ENCODE measurements at places on chromosomes 4 and X. TPM values are rescaled to one million over a fixed set of nuclear protein-coding genes. Genes with fewer than 3 reads are reported as not detected.
A peak's percentile ranks its signal among the peaks of the same experiment; 100 is the strongest.

DNA sequence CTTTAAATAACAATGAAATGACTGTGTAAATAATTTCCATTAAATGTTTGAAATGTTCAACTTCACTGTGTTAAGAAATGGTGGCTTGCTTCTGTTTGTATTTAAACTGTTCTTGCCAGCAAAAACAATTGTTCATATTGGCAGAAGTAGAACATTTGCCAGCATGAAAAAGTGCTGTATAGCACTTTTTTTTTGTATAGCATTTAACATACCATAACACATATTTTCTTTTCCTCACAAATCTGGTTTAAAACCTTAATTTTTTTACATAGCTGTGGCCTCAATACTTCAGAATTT lies 94.1 kb downstream of the COX18 start:
- H3K27me3 ChIP-seq: peaks cover 12% of the 10 kb centered on the region
- no peak overlapping the region for H3K27ac ChIP-seq
- H3K4me3 ChIP-seq: no peak overlapping the region

GRCh38 chr4:142420311-142421095 lies 425.6 kb downstream of the INPP4B start:
- peaks cover 41% of the 10 kb centered on the region for H3K4me1 ChIP-seq
- H3K27ac ChIP-seq: no peak overlapping the region
- H3K27me3 ChIP-seq: no peaks in the 10 kb centered on the region
- DNase-seq: no peak

DNA sequence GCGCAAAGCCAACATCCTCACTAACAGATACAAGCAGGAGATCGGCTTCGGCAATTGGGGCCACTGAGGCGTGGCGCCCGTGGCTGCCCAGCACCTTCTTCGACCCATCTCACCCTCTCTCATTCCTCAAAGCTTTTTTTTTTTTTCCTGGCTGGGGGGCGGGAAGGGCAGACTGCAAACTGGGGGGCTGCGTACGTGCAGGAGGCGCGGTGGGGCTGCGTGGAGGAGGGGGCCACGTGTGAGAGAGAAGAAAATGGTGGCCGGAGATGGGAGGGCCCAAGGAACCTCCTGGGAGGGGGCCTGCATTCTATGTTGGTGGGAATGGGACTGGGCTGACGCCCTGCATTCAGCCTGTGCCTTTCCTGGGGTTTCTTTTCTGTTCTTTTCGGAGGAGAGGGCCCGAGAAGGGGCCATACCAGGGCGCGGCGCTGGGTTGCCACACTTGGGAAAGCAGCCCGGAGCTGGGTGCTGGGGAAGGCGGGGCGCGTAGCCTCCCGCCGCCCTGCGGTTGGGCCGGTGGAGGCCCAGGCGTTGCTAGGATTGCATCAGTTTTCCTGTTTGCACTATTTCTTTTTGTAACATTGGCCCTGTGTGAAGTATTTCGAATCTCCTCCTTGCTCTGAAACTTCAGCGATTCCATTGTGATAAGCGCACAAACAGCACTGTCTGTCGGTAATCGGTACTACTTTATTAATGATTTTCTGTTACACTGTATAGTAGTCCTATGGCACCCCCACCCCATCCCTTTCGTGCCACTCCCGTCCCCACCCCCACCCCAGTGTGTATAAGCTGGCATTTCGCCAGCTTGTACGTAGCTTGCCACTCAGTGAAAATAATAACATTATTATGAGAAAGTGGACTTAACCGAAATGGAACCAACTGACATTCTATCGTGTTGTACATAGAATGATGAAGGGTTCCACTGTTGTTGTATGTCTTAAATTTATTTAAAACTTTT lies 4.5 kb downstream of the MID1IP1 start:
- peak; percentile 71 for DNase-seq
- peak overlapping the region; percentile 98 for H3K27ac ChIP-seq
- H3K4me3 ChIP-seq: peak overlapping the region; percentile 97

GRCh38 chr4:1991596-1992434 lies 17.0 kb downstream of the NELFA start:
- no peaks in the 10 kb centered on the region for H3K27me3 ChIP-seq
- no peak overlapping the region for H3K27ac ChIP-seq
- DNase-seq: no peak

DNA sequence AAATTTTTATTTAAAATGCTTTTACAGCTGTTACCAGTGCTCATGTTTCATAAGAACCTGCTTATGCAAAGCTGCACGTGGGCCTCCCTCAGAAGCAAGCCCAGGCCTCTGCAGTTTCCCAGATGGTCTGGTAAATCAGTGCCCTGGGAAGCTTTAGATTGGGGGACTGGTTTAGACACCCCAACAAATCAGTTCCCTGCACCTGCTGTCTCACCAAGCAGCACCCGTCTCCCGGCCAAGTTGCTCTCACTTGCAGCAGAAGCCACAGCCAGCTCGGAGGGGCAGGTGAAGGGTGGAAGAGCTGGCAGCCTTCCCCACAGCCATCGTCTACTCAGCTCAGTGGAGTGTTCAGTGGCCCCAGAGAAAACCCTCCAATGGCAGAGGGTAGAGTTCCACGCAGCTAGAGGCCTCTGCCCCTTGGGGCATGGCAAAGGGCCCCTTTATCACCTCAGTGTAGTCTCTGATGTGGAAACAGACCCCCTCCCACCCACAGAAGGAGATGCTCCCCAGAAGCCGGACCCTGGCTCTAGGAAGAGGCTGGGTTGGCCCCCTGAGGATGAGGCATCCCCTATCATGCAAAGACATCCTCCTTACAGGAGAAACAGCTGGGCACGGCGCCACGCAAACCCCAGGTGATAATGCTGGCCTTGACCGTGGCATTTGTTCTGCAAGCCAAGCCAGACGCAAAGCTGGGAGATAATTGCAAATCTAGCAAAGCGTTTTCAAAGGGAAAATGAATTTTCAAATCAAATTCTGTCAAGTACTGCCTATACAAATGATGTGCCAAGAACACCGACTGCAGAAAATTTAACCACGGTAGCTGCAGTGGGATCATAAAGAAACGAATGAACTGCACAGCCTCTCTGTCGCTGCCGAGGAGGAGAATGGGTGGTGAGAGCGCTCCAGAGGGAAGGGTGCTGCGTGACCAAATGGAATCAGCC lies 51.9 kb downstream of the ZFYVE28 start:
- no peak overlapping the region for H3K4me3 ChIP-seq
- H3K27me3 ChIP-seq: no peaks in the 10 kb centered on the region
- H3K27ac ChIP-seq: no peak overlapping the region
- no peak for DNase-seq

DNA sequence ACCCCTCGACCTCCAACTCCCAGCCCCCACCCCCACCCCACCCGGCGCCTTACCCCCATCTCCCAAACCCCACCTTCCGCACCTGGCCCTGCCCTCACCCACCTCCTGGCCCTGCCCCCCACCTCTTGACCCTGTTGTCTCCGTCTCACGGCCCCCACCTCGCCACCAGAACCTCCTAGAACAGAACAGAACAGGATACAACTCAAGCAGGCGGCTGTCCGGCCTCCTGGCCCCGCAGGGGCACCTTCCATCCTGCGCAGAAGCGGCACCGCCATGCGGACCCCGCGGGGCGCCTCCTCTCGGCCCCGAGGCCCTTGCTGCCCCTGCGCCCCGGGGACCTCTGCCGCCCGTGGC lies 354 bp downstream of the CTAG2 start:
- no peak for DNase-seq
- no peaks in the 10 kb centered on the region for H3K36me3 ChIP-seq
- no peaks in the 10 kb centered on the region for H3K27me3 ChIP-seq
- H3K27ac ChIP-seq: no peak overlapping the region

DNA sequence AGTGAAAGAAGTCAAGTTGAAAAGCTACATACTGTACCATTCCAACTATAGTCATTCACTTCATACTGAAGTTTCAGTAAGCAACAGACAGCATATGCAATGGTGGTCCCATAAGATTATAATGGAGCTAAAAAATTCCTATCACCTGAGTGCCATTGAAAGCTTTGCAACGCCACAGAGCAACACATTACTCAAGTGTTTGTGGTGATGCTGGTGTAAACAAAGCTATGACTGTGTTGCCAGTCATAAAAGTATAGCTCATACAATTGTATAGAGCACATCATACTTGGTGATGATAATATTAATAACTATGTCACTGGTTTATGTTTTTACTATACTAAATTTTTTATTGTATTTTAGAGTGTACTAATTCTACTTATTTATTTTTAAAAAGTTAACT lies 78.9 kb downstream of the NAF1 start:
- no peaks in the 10 kb centered on the region for H3K4me1 ChIP-seq
- peaks cover 1% of the 10 kb centered on the region for H3K27me3 ChIP-seq
- no peak for DNase-seq
- no peaks in the 10 kb centered on the region for H3K36me3 ChIP-seq

DNA sequence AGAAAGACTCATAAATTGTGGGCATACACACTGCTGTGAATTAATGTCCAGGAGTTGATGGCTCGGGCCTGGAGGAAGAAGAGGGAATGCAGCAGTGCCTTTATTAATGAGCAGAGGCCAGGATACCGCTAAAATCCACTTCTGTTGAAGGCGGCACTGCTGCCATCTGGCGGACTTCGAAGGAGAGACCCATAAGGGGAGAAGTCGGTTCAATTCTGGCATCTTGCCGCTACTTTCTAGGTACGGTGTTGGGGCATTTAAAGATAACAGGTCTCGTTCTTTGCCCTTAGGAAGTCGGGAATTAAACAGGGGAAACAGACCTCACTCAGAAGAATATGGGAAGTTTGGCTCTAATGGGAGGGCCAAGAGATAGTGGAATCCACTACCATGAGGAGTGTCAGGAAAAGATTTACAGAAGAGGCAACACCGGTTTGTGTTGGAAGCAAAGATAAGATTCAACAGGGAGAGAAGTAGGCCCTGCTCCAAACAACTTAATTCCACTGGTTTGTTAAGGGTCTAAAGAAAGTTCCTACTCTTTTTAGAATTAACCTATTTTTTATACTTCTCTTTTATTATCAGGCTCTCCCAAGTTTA lies 133.6 kb upstream of the GIMD1 start:
- peaks cover 18% of the 10 kb centered on the region for H3K27me3 ChIP-seq
- DNase-seq: peak; percentile 67
- H3K4me3 ChIP-seq: no peak overlapping the region
- H3K4me1 ChIP-seq: peaks cover 4% of the 10 kb centered on the region

DNA sequence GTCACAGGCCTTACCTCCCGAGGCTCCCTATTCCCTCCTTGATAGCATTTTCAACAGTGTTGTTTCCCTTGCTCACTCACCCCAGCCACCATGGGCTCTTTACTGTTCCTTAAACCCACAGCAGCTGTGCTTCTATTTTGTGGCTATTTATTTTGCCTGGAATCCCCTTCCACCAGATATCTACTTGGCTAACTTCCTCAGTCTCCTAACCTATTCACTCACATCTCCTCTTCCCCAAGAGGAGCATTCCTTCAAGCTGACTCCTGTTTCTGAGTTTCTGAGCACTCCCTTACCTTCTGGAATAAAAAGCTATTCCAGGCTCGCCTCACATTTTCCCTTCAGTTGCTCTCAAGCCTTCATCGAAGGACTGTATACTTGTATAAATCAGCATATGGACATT lies 50.5 kb downstream of the CXCL1 start:
- H3K27me3 ChIP-seq: no peaks in the 10 kb centered on the region
- DNase-seq: no peak
- no peaks in the 10 kb centered on the region for H3K4me1 ChIP-seq
- no peaks in the 10 kb centered on the region for H3K36me3 ChIP-seq

GRCh38 chr4:90069151-90069550 lies 58.0 kb upstream of the CCSER1 start:
- H3K36me3 ChIP-seq: no peaks in the 10 kb centered on the region
- H3K27ac ChIP-seq: no peak overlapping the region
- DNase-seq: no peak

- peak within 1 kb of the TSS; percentile 70 for H3K4me3 ChIP-seq
- no peaks in the 10 kb centered on the region for H3K27me3 ChIP-seq
- peak within 1 kb of the TSS; percentile 80 for H3K27ac ChIP-seq
- peaks cover 24% of the 10 kb centered on the region for H3K36me3 ChIP-seq
These were observed at the start of gene PLCXD1 for GRCh38 chrX:281166-281999. PLCXD1 (plus strand) TSS chrX:281381; CDS start chrX:284188, 2,807 bp downstream.

- no peaks in the 10 kb centered on the region for H3K4me1 ChIP-seq
- H3K27me3 ChIP-seq: no peaks in the 10 kb centered on the region
- H3K4me3 ChIP-seq: no peak overlapping the region
- DNase-seq: no peak
These were observed 134.5 kb upstream of the TLL1 start for GRCh38 chr4:165738571-165738970.

- H3K36me3 ChIP-seq: no peaks in the 10 kb centered on the region
- H3K4me3 ChIP-seq: no peak overlapping the region
- DNase-seq: no peak
- no peaks in the 10 kb centered on the region for H3K27me3 ChIP-seq
These were observed 8.3 kb upstream of the PF4V1 start for GRCh38 chr4:73844806-73845205.

- H3K4me3 ChIP-seq: no peak overlapping the region
- H3K36me3 ChIP-seq: no peaks in the 10 kb centered on the region
- peaks cover 23% of the 10 kb centered on the region for H3K4me1 ChIP-seq
- no peaks in the 10 kb centered on the region for H3K27me3 ChIP-seq
- H3K27ac ChIP-seq: no peak overlapping the region
- no peak for DNase-seq
These were observed 295.4 kb upstream of the KLF3 start for GRCh38 chr4:38368613-38369012.

DNA sequence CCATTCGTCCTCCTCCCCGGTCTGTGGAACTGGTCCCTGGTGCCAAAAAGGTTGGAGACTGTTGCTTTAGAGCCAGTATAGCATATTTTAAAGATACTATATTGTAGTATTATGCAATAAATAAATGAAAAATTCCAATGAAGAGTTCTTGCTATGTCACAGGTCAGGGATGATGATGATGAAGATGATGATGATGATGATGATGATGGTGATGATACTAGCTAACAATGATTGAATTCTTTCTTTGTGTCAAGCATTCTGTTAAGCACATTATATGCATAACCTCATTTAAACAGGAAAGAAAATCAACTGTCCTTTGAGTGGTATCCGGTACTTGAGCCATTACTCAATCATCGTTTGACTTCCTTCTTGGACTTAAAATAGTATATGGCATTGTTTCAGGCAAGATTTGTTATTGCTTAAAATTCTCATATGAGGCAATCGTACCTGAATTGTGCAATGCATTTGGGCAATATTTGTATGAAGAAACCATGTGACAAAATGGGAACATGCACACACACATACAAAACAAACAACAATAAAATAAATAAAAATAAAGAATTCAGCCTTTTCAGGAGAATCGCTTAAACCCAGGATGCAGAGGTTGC lies 22.8 kb upstream of the TLR2 start:
- H3K36me3 ChIP-seq: no peaks in the 10 kb centered on the region

- peaks cover 10% of the 10 kb centered on the region for H3K4me1 ChIP-seq
- H3K27me3 ChIP-seq: no peaks in the 10 kb centered on the region
- DNase-seq: no peak
These were observed 19.2 kb downstream of the MAGEB17 start for GRCh38 chrX:16186380-16187007.

FAM47E gene
- total RNA-seq: not detected

SAGE1 gene
- total RNA-seq: not detected

TKTL2 gene
- not detected for total RNA-seq

SSX3 gene
- not detected for total RNA-seq

MAP3K15 gene
- 1.8 TPM for total RNA-seq

USP17L22 gene
- total RNA-seq: not detected
